ENCODE measurements at places on chromosomes 3 and 15.
A peak's percentile ranks its signal among the peaks of the same experiment; 100 is the strongest.

- H3K27ac ChIP-seq, result no peak overlapping the region
- H3K36me3 ChIP-seq, result no peaks in the 10 kb centered on the region
- no peak for DNase-seq
- no peak overlapping the region for H3K4me3 ChIP-seq
- H3K27me3 ChIP-seq, result no peaks in the 10 kb centered on the region
- H3K4me1 ChIP-seq, result no peaks in the 10 kb centered on the region
Measured at GRCh38 chr3:151331696-151332095, 2.3 kb upstream of the P2RY13 start.

- no peaks in the 10 kb centered on the region for H3K36me3 ChIP-seq
- H3K27ac ChIP-seq, result no peak overlapping the region
- H3K4me1 ChIP-seq, result no peaks in the 10 kb centered on the region
- no peak overlapping the region for H3K4me3 ChIP-seq
Measured at GRCh38 chr15:65962187-65962586, 92.9 kb downstream of the RAB11A start.

DNA sequence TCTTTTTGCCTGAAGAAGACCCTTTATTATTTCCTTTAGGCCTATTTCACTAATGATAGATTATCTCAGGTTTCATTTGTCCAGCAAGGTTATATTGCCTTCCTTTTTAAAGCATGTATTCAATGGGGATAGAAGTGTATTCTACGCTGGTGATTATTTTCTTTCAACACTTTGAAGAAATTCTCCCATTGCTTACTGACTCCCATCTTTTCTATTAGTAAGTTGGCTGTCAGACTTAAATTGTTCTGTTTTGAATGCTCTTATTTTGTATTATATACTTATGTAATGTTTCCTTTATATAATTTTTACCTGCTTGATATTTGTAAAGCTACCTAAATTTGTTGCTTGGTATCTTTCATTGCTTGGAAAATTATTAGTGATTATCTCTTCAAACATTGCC, 445.1 kb upstream of the RASGRP1 start:
- no peaks in the 10 kb centered on the region for H3K27me3 ChIP-seq
- H3K36me3 ChIP-seq, result peaks cover 26% of the 10 kb centered on the region
- no peak overlapping the region for H3K27ac ChIP-seq

DNA sequence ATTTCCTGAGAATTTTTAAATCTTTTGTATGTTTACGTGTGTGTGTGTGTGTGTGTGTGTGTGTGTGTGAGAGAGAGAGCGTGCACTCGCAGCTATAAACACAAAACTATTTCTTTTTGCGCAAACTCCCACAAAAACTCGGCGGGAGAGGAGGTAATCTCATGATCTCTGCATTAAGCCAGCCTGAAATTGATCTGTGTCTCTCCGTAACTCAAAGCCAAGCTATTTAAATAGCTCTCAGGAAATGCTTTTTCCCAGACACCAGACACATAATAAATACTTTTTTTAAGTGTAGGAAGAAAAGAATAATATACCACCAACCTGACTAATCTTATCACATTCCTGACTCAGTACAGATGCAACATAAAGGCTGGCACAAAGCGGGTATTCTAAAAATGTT, 226.8 kb downstream of the MAGI1 start:
- H3K4me3 ChIP-seq, result no peak overlapping the region
- peaks cover 6% of the 10 kb centered on the region for H3K4me1 ChIP-seq
- H3K36me3 ChIP-seq, result no peaks in the 10 kb centered on the region
- no peak overlapping the region for H3K27ac ChIP-seq
- H3K27me3 ChIP-seq, result no peaks in the 10 kb centered on the region

DNA sequence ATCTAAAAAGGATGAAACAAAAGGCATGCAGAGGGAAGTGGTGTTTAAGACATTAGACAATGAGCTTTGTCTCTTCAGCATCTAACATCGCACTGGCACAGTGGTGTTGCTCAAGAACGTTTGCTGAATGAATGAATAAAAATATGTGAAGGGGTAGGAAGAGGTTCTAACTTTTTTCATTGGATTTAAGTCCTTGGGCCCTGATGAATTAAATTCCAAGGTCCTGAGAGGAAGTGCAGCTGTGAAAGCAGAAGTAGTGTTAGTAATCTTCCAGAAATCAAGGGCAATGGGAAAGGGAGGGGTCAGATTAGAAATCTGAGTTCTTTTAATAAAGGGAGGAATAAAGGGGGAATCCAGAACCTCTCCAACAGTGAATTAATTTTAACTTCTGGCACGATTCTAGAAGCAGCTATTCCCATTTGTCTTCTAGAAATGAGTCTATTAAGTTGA, 29.6 kb downstream of the TLNRD1 start:
- H3K36me3 ChIP-seq, result peaks cover 2% of the 10 kb centered on the region
- DNase-seq, result no peak
- H3K4me3 ChIP-seq, result no peak overlapping the region
- peaks cover 22% of the 10 kb centered on the region for H3K4me1 ChIP-seq
- no peak overlapping the region for H3K27ac ChIP-seq
- H3K27me3 ChIP-seq, result no peaks in the 10 kb centered on the region

GRCh38 chr3:67462187-67462586, 192.2 kb downstream of the SUCLG2 start:
- H3K27ac ChIP-seq, result peak overlapping the region; percentile 72
- H3K27me3 ChIP-seq, result no peaks in the 10 kb centered on the region
- H3K36me3 ChIP-seq, result no peaks in the 10 kb centered on the region
- DNase-seq, result no peak

DNA sequence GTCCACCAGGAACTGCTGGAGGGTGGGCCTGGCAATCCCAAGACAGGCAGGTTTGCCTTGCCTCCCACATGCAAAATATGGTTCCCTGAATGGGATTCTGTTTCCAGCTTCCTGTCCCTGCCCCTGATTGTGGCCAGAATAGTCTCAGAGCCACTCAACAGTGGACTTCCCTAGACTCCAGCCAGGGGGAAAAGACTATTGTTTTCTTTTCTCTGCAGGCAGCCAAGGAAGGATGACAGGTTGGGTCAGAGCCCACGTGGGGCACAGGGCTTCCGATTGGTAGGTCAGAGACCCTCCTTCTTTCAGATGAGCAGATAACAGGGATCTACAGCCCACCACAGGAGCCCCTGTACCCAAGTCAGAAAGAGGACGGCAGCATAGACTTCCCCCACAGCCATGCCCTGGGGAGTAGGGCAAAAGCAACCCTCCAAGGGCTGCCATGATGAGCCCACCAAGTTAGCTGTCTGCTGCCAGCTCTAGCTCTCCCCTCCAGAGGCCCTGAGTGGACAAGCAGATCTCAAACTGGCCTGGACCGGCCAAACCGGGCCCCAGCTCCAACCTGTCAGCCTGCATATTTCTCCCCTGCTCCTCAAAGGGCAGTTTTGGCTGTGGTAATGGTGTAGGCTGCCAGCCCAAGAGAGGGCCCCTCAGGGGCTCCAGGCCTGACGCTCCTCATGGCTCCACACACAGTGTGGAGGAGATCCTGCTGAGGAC, 6.4 kb downstream of the TLR9 start:
- H3K27ac ChIP-seq, result peak overlapping the region; percentile 43
- no peaks in the 10 kb centered on the region for H3K27me3 ChIP-seq

GRCh38 chr3:134600685-134601463, 49.9 kb downstream of the KY start:
- no peaks in the 10 kb centered on the region for H3K36me3 ChIP-seq
- H3K27ac ChIP-seq, result peak overlapping the region; percentile 88
- H3K27me3 ChIP-seq, result peaks cover 4% of the 10 kb centered on the region
- H3K4me3 ChIP-seq, result peak overlapping the region; percentile 61

DNA sequence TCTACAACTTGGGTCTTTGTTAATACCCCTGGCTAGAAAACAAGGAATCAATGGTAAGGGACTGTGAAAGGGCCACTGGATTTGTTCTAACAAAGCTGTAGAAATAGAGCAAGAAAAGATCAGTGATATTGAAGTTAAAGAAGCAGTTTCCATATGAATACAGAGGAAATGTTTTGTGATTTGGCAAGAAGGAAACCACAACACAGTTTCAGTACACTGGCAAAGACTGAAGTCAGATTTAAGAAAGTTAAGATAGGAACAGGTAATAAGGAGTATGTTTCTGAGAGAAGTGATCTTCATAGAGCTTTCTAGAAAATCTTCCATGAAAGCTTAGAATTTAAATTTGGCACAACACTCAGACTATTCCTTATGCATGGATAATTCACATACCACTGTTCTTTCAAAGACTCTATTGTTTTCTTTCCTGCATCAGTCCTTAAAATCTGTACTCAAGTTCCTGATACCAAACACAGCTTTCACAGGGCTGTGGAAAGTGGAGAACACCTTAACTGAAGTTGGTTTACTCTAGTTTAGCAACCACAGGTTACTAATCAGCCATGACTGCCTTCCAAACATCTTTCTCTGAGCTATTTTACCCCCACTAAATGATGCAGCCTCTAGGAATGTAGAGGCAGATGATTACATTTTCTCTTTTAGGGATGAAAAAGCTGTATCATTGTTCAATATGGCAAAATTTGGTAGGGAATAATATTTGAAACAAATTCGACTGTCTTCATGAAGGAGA, 32.4 kb upstream of the ALCAM start:
- DNase-seq, result no peak
- H3K27me3 ChIP-seq, result no peaks in the 10 kb centered on the region
- no peaks in the 10 kb centered on the region for H3K4me1 ChIP-seq
- H3K27ac ChIP-seq, result no peak overlapping the region

- peaks cover 11% of the 10 kb centered on the region for H3K27me3 ChIP-seq
- H3K27ac ChIP-seq, result no peak overlapping the region
- no peak overlapping the region for H3K4me3 ChIP-seq
- H3K36me3 ChIP-seq, result no peaks in the 10 kb centered on the region
- H3K4me1 ChIP-seq, result peaks cover 9% of the 10 kb centered on the region
Measured at GRCh38 chr15:37888356-37888755, 46.1 kb upstream of the TMCO5A start.

GRCh38 chr15:78314181-78314581, 14.8 kb upstream of the SKIC8 start:
- no peak for DNase-seq
- H3K4me3 ChIP-seq, result no peak overlapping the region
- peak overlapping the region; percentile 12 for H3K27ac ChIP-seq

DNA sequence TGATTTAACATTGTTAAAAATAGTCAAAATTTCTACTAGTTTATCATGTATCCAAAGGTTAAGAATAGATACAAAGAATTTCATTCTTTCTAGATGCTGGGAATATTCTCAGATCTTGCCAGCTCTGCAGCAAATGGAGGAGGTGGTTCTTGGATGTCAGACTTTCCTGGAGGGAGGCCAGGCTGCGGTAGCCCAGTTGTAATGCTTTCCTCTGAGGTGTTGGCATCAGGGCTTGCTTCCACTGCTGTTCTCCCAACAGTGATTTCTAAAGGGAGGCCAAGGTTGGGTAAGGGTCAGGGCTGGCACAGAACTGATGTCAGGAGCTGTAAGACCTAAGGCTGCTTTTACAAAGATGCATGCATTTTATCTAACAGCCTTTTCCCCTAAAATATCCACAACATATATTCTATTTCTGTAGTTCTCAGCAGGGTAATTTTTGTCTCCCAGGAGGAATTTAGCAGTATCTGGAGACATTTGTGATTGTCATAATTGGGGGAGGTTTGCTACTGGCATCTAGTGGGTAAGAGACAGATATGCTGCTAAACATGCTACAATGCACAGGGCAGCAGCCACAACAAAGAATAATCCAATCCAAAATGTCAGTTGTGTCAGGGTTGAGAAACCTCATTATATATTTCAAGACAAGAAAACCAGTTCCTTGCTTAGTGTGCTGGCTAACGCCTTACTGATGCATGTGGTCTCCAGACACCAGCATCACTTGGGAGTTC, 42.0 kb upstream of the SPTSSB start:
- no peak overlapping the region for H3K27ac ChIP-seq
- no peak overlapping the region for H3K4me3 ChIP-seq
- DNase-seq, result no peak
- H3K27me3 ChIP-seq, result no peaks in the 10 kb centered on the region
- peaks cover 11% of the 10 kb centered on the region for H3K4me1 ChIP-seq

DNA sequence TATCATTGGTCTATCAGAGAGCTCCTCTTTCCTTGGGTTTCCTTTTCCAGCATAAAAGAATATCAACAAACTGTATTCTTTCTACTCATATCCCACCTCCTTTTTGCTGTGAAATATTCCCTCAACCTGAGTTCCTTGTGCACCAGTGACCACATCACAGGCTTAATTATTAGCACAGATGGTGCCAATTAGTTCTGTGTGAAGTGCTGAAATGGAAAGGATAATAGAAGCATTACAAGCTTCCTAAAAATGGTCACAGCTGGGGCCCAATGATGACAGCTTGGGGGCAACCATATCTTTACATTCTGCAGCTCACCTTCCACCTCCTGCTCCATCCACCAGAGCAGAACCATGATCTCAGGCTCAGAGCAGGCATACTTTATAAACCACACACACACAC, 84.6 kb downstream of the ANO10 start:
- H3K4me1 ChIP-seq, result no peaks in the 10 kb centered on the region
- no peak overlapping the region for H3K4me3 ChIP-seq
- H3K36me3 ChIP-seq, result no peaks in the 10 kb centered on the region
- H3K27me3 ChIP-seq, result no peaks in the 10 kb centered on the region
- DNase-seq, result no peak

DNA sequence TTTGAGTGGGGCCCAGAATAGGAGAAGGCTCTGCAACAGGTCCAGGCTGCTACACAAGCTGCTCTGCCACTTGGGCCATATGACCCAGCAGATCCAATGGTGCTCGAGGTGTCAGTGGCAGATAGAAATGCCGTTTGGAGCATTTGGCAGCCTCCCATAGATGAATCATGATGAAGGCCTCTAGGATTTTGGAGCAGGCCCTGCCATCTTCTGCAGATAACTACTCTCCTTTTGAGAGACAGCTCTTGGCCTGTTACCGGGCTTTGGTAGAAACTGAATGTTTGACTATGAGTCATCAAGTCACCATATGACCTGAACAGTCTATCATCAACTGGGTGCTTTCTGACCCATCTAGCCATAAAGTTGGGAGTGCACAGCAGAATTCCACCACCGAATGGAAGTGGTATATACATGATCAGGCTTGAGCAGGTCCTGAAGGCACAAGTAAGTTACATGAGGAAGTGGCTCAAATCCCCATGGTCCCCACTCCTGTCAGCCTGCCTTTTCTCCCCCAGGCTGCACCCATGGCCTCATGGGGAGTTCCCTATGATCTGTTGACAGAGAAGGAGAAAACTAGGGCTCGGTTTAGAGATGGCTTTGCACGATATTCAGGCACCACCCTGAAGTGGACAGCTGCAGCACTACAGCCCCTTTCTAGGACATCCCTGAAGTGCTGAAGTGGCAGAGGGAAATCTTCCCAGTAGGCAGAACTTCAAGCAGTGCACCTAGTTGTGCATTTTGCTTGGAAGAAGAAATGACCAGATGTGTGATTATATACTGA, 971.4 kb downstream of the MCTP2 start:
- H3K4me3 ChIP-seq, result no peak overlapping the region
- H3K27ac ChIP-seq, result no peak overlapping the region
- H3K27me3 ChIP-seq, result no peaks in the 10 kb centered on the region
- H3K4me1 ChIP-seq, result no peaks in the 10 kb centered on the region
- no peak for DNase-seq
- H3K36me3 ChIP-seq, result peaks cover 27% of the 10 kb centered on the region

DNA sequence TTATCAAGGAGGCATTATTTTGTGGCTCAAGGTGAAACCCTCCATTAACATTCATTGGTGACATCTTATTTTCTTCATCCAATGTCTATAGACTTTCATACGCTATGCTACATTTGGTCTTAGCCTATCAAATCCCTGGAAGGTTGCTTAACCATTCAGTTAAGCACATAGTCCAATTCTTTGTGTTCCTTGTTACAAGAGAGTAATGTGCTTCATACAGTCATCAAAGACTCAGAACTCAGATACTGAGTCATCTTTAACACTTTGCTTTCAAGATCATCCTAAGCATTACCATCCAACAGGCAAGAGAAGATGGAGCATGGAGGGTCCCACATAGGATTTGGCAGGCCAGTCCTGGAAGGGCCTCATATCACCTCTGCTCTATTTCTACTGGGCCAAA, 1202.1 kb downstream of the ROBO1 start:
- no peak for DNase-seq
- H3K4me3 ChIP-seq, result no peak overlapping the region
- H3K4me1 ChIP-seq, result no peaks in the 10 kb centered on the region
- no peak overlapping the region for H3K27ac ChIP-seq
- H3K27me3 ChIP-seq, result no peaks in the 10 kb centered on the region

Data from neural crest cell (in vitro differentiated cells).